ENCODE measurements at places on chromosomes 2 and 18.

GRCh38 chr18:30489890-30490643 lies 552.5 kb downstream of the DSC3 start:
- no peak for DNase-seq

GRCh38 chr2:159111346-159111927 lies 143.0 kb downstream of the TANC1 start:
- no peak for DNase-seq

GRCh38 chr18:37565101-37565976 lies at the start of gene CELF4:
CELF4 (minus strand) TSS chr18:37565798.
- no peak for DNase-seq

DNA sequence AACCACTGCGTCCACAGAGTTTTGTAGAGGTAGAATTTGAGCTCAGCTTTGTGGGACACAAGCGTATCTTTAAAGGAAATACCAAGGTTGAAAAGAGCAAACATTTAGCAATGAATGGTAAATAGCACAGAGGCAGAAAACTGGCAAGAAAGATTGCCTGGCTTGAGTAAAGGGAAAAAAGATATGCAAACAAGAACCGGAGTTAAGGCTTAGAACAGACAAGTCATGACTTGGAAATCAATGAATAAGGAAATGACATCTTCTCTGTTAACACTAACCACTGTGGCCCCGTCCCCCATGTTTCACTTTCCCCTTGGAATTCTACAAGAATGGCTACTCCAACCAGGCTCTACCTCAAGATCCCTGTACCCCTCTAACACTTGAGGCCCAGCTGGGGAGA lies 3.8 kb downstream of the STAM2 start:
- DNase-seq = no peak

DNA sequence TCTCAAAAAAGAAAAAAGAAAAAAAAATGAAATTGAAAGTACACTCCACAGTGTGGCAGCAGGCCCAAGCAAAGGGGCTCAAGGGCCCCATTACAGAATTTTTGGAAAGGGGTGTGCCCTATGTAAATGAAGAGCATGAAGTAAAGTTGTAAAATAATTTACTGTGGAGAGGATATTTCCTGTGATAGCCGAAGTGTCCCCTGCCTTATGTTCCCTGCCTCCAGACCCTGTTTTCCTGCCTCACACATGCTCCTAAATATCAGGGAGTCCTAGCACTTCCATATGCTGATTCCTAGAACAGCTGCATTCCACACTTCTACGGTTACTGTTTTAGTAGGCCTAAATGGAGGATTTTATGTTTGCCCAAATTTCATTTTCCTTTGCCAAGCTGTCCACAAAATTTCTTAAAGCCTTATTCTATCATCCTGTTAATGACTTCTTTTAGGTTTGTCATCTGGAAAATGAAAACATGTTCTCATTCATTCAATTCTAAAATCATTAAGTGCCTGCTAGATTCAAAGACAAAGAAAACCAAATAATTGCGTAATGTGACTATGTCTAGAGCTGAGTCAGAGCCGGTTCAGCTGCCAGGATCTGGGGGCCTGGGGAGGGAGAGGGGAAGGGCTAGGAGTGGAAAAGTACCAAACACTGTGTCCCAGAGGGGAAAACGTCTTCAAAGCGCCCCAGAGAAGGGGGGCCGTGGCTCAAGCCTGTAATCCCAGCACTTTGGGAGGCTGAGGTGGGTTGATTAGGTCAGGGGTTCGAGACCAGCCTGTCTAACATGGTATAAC lies 25.9 kb upstream of the IMPA2 start:
- peak; percentile 38 for DNase-seq

DNA sequence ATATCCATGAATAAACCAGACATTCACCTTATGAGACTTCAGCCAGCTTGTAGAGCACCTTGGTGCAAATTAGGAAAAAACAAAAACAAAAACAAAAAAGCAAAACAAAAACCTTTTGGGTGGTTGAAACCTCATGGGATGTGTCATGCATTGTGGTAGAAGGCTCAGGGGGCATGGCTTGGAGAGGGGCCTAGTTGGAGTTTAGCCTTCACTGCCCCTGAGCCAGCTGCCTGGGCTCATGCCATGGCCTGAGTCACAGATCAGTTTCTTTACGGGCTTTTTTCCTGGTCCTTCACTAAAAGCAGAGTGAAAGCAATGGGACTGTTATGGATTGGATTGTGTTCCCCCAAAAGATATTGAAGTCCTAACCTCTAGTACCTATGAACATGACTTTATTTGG lies 22.0 kb upstream of the DAPL1 start:
- DNase-seq = no peak

- DNase-seq = no peak
Measured at GRCh38 chr2:85723707-85724360, 29.7 kb downstream of the GNLY start.

- no peak for DNase-seq
Measured at GRCh38 chr2:226435146-226435545, 364.5 kb downstream of the IRS1 start.

GRCh38 chr2:28053597-28053996 lies 163.1 kb downstream of the BABAM2 start:
- DNase-seq = no peak

DNA sequence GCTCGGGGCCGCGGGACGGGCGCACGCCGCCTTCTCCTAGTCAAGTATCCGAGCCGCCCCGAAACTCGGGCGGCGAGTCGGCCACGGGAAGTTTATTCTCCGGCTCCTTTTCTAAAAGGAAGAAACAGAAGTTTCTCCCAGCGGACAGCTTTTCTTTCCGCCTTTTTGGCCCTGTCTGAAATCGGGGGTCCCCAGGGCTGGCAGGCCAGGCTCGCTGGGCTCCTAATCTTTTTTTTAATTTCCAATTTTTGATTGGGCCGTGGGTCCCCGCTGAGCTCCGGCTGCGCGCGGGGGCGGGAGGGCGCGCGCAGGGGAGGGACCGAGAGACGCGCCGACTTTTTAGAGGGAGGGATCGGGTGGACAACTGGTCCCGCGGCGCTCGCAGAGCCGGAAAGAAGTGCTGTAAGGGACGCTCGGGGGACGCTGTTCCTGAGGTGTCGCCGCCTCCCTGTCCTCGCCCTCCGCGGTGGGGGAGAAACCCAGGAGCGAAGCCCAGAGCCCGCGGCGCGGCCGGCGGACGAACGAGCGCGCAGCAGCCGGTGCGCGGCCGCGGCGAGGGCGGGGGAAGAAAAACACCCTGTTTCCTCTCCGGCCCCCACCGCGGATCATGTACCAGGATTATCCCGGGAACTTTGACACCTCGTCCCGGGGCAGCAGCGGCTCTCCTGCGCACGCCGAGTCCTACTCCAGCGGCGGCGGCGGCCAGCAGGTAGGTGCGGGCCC lies 617 bp downstream of the FOSL2 start:
- DNase-seq = peak; percentile 22

DNA sequence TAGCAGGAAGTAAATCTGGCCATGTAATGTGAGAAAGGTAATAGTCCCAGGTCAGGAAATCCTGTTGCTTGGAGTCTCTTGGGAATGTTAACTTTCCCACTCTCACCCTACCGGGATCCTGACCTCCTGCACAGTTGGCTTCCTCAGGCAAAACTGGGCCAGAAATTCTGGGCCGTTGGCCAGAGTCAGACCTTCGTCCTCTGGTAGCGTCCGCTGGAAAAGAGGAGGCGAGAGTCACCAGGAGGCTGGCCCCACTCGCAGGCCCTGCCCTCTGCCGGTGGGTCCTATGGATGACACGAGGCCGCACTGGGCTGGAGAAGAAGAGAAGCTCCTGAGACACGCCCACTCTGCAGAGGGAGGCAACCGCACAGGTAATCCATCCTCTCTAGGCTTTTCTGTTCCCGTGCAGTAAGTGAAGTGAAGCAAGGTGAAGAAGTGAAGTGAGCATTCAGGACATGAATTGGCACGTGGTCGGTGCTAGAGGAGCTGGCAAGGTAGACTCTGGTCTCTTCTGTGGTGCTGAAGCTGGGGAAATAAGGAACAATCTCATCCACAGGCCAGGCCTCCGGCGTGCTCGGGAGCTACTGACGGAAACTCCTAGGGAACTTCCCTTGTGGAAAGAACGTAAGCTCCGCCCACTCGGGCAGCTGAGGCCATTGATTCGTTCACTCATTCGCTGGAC lies 182.7 kb upstream of the GLI2 start:
- peak; percentile 76 for DNase-seq

DNA sequence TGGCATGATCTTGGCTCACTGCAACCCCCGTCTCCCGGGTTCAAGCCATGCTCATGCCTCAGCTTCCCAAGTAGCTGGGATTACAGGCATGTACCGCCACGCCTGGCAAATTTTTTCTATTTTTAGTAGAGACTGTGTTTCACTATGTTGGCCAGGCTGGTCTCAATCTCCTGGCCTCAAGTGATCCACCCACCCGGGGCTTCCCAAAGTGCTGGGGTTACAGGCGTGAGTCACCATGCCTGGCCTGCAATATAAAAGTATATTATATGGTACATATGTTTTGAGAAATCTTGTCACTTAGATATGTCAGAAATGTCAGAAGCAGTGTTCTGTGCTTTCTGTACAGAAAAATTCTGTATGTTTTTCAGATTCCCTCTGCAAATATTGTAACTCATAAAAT lies 19.2 kb upstream of the XPO1 start:
- DNase-seq = no peak

DNA sequence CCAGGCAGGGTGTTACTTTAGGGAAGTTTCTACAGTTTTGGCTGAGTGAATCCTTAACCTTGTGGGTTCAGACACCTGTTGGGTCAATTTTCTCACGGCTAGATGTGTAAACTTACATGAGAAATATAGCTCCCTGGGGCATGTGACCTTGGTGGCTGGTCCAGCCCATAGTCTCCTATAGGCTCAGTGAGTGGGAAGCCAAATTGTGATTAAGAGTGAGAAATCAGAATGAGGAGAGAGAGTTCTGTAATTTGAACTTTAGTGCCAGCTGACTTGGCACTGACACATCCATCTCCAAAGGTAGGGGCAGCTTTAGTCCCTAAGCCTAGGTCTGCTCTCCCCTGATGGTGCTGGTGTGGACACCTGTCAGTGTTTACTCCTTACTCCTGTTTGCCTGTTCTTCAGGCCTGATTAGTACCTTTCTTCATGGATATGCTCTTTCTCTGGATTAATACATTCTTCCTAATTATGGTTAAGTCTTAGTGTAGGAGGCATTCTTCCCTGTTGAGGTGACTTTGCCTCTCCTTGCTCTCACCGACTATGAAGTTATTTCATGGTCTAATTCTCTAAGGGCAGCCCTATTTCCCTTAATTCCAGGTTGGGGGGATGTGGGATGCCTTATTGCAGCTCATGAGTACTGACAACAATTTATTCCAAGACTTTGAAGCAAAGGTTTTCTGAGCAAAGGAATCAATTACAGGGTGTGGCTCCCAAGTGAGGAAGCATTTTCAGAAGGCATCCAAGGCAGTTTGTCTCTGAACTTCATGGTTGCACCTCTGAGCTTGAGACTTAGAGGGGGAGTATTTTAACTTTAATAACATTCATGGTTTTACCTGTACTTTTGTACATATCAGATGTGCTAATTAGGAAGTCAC lies 177.3 kb downstream of the DYSF start:
- no peak for DNase-seq
